ENCODE measurements at places on chromosomes 5 and 9.

GRCh38 chr5:54680998-54681397 lies 163.4 kb downstream of the SNX18 start:
- DNase-seq = no peak

- no peak for DNase-seq
Measured at GRCh38 chr5:145999208-145999607, 62.8 kb downstream of the SH3RF2 start.

DNA sequence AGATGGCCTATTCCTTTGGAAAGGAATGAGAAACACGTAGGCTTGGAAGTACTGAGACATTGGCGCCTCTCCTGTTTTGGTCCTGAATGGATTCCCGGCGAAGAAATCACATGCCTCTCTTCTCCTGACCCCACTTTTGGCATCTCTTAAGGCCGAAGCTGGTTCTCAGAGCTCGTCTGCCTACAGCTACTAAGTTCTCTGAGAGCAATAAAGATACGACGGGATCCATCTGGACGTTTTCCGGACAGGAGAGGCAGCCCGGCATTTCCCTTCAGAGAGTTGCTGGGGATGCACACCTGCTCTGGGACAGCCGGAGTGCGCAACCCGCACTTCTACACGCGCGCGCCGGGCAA lies 336.8 kb upstream of the PUM3 start:
- DNase-seq = no peak

- no peak for DNase-seq
Measured at GRCh38 chr5:83387041-83387440, 84.5 kb upstream of the VCAN start.

DNA sequence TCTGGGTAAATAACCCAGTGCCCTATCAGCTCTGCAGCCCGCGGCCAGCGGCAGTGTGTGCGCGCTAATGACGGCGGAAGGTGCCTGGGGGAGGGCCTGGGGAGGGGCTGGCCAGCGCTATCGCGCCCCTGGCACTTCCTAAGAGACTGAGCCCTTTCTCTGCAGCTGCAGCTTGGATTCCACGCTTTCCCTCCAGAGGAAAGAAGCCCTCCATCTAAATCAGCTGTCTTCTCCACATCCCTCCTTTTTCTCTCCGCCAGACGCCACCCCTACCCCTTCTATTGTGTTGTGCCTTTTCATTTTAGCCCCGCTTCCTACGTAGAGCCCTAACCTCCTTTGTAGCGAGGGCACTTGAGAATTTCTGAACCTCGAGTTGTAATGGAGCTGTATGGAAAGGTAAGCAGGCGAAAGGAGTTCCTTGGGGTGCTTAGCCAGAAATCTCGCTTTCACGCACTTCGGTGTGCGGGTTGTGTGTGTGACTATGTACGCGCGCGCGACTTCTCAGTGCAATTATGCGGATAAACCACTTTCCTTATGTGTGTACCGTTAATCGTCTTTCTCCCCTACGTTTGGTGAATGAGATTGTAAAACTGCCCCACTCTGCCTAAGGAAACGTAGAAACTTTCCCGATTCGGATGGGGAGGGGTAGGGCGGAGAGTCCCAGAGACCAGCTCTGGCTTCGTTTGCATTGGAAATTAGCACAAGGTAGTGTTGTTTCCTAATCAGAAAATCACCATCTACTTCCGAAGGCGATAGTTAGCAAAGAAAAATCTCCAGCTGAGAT lies 664 bp upstream of the RAB3C start:
- DNase-seq = peak; percentile 67

DNA sequence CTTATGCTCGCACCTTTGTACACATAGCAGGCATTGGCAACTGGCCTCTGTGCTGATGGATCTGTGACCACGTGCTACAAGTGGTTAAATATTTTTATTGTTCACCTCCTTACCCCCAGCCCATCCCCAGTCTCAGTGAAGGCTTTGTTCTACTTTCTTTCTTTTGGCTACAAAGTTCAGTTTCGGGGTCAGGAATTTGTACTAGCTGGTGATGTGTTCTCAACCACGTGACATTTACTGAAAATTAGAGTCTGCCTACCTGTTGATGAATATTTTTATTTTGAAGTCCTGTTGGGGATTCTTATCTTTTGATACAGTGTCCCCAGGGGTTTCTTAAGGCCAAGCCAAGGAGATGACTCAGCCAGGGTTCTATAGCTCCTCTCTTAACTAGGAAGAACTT lies 47.8 kb downstream of the C9orf57 start:
- no peak for DNase-seq

- no peak for DNase-seq
Measured at GRCh38 chr5:165139721-165140120, 1634.3 kb downstream of the MAT2B start.

GRCh38 chr9:132171702-132172101 lies 9.8 kb downstream of the NTNG2 start:
- no peak for DNase-seq

DNA sequence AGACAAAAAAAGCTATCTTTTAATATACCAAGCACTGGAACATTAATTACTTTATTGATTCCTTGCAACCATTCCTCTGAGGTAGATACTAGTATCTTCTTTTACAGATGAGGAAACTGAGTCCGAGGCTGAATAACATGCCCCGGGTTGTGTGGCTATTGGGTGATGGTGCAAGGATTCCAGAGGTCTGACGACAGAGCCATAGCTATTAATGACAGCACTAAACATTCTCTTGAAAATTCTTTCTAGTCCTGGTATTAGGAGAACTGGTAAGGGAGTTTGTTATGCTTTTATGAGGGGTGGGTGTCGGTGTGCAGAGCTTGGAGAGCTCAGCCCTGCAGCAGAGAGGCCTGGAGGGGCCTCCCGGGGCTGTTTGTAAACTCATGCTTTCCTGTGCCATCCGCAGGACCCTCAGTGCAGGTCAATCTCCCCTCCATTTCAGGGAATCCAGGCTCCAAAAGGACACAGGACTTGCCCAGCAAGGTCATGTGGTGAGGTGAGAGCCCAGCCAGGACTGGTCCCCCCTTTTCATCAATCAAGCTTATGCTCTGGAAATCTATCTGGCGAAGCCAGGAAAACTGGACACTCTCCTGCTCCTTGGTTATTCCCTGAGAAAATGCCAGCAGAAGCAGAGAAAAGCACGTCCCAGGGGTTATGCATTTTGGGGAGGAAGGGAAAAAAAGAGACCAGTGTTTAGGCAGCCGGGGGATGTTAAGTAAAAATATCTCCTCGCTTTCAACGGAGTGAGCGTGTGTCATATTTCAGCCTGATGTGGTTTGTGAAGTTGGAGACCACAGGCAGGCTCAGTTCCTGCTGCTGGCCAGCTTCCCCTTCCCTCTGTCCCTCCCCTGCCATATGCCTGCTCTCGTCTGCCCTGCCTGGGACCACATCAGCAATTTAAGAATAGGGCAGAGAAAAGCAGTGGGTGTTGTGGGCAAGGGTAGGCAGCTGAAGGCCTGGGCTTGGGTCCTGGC lies 3.7 kb downstream of the GSN start:
- no peak for DNase-seq

GRCh38 chr9:91426123-91426745 lies 2.6 kb upstream of the NFIL3 start:
- DNase-seq = peak; percentile 41

DNA sequence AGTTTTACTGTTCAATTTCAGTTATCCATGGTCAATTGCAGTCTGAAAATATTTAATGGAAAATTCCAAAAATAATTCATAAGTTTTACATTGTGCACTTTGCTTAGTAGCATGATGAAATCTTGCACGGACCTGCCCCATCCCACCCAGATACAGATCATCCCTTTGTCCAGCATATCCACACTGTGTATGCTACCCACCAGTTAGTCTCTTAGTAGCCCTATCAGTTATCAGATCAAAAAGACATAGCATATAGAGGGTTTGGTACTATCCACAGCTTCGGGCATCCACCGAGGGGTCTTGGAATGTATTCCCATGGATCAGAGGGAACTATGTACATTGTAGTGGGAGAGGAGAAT lies 97.7 kb downstream of the SLC44A1 start:
- DNase-seq = no peak

DNA sequence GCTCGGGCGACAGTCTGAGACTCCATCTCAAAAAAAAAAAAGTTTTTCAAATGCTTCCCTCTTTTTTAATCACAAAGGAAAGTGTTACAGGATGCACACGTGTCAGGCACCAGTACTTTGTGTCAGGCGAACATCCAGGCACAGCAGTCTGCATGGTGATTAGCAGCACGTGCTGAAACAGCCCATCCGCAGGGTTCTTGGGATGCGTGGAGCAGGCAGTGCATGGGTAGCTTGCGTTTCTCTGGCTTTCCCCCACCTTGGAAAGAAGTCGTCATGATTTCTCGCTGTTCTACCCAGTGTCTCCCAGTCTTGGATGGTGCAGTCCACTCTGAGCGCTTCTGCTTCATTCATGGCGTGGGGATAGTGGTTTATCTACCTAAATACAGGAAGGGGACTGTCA lies 35.4 kb downstream of the GPR107 start:
- DNase-seq = no peak
